Brain microvascular endothelial cell (primary cell): ENCODE measurements at places on chromosomes 7 and 10.

DNA sequence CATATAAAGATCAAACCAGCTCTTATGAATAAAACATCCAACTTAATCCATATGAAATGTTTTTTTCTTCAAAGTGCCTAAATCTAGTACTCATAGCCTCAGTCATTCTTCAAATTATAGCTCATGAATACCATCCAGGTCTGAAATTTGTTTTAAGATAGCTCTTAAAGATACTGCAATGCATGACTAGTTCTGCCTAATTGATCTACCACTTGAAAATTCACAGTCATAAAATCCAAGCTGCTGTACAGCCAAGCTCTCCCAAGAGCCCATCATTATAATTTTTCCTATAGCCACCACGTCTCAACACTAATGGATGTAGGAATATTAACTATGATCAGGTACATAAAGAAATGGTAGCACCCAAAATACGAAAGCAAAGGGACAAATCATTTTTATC lies 87.9 kb upstream of the RNF148 start:
- no peak for DNase-seq

- DNase-seq: no peak
Observed at GRCh38 chr10:11865561-11865960, 42.4 kb downstream of the PROSER2 start.

DNA sequence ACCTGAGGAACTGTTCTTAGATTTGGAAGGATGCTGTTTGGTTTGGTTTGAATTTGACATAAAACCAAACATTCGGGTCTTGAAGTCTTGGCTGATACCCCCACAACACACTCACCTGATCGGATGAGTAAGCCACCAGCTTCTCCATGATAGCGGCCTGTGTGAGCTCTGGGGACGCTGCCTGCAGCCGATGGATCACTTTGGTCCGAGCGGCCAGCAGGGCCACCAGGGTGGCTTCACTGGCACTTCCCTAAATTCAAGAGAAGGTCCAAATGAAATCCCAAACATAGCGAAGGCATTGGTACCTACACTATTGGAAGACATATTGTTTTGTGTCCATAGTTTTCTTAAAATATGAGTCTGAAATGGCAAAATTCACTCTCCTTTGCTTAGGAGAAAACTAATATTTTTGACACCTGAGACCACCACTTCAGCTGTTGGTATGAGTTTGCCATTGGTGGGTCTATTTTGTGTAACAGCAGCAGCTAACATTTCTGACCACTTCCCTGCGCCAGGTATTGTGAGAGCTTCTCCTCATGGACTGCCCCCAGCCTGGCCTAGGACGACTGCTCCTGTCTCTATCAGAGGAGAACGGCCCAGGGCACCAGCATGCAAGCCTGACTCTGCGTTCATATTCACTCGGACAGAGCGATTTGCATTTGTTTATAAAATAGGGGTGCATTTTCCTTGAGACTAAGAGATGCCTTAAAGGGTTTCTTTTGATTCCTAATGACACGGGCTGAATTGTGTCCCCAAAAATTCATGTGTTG lies 35.9 kb downstream of the DDC start:
- no peak for DNase-seq

DNA sequence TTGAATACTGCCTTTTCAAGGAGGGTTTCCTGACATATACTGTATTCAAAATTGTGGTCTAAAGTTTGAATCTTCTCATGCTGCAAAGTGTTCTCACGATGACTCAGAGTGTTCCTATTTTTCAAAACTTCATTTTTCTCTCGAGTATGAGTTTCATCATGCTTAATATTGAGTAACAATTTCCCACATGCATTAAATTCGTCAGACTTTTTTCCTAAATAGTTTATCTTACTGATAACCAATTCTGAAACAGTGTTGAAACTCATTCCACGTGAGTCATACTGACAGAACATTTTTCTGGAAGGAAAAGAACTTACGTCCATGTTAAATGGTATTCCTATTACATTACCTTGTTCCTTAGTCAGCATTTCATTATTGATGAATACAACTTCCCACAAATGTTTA lies 44.1 kb downstream of the ZNF33B start:
- DNase-seq: peak; percentile 1

- DNase-seq: no peak
Observed at GRCh38 chr10:132849546-132850031, 63.6 kb upstream of the NKX6-2 start.

DNA sequence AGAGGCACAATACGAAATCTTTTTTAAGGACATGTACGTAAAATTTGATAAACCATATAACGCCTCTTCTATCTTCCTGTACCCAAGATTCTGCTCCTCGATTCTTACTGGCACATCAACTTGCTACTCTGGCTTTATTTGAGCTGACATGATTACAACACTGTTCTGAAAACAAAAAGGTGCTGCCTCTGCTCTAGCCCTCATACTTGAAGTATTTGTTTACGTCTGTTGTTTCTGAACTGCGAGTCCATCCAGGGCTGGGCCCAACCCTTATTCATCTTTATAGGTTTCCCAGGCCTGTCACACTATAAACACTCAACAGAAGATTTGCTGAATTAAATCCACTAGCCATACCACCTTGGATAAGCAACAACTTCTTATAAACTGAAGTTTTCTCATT lies 96.2 kb upstream of the SVIL start:
- no peak for DNase-seq

DNA sequence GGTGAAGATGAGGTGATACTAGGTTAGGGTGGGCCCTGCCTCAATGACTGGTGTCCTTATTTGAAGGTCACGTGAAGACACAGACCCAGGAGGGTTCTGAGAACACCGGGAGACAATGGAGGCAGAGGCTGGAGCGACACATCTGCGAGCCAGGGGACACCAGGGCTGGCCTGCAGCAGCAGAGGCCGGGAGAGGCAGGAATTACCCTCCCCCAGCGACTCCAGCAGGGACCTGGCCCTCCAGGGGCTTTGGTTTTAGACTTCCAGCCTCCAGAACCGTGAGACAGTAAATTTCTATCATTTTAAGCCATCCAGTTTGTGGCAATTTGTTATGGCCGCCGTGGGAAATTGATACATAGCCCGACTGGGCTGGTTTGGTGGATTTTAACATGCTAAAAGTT lies 152.2 kb downstream of the DNAJB6 start:
- DNase-seq: no peak

DNA sequence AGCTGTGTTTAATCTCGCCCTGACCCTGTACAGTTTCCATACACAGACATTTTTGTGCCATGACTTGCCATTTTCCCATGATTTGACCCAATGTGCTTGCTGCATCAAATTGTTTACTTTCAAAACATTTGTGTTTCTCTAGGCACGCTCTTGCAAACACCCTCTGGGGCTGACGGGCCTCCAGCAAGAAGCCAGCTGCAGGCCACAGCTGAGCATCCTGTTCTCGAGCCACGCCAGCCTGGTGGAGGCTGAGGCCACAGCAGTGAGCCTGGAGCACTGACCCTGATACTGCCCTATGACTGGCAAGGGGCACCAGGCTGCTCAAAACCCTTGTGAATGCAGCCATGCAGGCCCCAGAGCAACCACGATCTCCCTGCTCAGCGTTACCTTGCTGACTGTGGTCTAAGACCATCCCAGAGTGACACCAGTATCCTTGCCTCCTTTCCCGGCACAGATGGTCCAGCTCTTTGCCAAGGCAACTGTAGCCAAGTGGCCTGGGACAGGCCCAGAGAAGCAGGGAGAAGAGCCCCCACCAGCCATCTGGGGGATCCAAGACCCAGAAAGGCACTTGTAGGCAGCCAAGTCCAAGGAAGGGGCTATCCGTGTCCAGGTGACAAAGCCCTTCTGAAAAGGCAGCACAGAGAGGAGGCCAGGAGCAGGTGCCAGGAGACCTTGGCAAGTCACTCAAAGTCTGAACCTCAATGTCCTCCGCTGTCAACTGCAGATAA lies 78.5 kb downstream of the OAT start:
- peak; percentile 98 for DNase-seq

- no peak for DNase-seq
Observed at GRCh38 chr10:103470761-103471653, 8.0 kb downstream of the CALHM3 start.

DNA sequence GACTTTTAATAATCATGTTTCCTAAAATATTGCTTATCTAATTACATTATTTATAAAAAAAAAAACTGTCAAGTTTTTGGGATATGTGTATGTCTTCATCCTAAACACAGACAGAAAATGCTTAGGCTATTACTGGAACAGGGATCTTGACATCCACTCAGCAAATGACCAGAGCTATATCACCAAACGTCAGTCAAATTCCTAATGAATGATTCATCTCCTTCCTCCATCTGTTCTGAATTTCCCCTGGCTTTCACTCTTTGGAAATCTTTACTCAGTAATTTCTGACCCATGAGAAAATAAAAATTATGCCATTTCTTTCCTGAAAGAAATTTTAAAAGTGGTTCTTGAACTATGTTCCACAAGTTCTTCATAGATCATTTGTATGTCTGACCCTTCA lies 552.4 kb upstream of the KCND2 start:
- peak; percentile 75 for DNase-seq

GRCh38 chr10:61890430-61890829 lies 11.1 kb upstream of the ARID5B start:
- DNase-seq: no peak

- no peak for DNase-seq
Observed at GRCh38 chr10:13908475-13908874, 321.7 kb downstream of the PRPF18 start.

DNA sequence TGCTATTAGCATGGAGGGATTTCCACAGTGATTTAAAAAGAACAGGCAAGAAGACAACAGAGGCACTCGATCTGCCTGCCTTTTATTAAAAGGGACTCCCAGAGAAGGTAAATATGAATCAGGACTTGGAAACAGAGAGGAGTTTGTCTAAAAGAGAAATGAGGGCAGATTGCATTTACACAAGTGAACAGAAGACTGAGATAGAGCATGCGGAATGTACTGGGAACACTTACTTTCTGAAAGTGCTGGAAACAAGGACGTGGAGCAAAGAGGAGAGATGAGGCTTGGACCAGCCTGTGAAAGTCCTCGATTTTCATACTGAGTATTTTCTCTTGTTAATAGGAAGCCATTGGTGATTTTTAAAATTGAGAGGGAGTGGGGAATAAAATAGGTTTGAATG lies 35.7 kb downstream of the MEOX2 start:
- DNase-seq: no peak

GRCh38 chr10:9895453-9895852 lies 1122.2 kb upstream of the CELF2 start:
- DNase-seq: no peak

- DNase-seq: no peak
Observed at GRCh38 chr10:80966326-80966986, 428.8 kb downstream of the SH2D4B start.

GRCh38 chr7:26681819-26682418 lies 182.5 kb downstream of the SKAP2 start:
- DNase-seq: no peak

- no peak for DNase-seq
Observed at GRCh38 chr7:17071866-17072265, 190.1 kb upstream of the AGR3 start.

DNA sequence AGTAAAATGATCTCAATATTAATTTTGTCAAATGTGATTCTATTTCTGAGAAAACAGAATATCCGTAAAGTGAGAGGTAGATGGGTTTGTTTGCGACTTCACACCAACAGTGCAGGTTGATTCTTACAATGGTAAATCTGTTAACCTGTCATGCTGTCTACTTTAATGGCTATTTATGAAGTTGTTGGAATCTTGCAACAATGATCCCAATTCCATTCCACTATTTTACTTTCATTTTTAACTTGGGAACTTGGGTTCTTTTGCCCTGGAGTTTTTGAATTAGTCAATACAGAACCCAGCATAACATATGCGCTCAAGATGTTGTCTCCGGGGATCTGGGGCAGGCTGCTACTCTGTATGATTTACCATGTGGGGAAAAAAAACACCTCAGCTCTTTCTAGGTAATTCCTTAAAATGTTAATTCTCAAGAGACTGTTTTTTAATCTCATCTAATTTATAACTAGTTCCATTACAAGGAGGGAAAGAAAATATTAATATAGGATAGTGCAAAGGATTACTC lies 1.2 kb downstream of the LGI1 start:
- DNase-seq: no peak

DNA sequence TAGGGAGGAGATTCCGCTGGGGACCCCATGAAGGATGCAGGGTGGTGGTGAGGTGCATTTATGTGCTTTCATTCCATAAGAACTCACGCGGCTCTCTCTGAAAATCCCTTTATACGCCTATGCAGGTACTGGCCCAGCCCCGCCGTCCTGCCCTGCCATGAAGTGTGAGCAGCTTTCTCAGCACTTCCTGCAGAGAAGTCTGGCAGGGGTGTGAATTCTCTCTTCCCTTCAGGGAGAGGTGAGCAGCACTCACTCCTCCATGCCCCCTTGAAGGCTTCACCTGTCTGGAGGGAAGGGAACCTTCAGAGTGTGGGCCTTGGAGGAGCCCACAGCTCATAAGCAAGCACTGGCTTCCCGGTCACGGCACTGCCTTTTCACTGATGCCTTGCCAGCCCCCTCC lies 34.0 kb downstream of the PPP2R2D start:
- DNase-seq: no peak

GRCh38 chr10:64515970-64516699 lies 994.9 kb downstream of the REEP3 start:
- no peak for DNase-seq

DNA sequence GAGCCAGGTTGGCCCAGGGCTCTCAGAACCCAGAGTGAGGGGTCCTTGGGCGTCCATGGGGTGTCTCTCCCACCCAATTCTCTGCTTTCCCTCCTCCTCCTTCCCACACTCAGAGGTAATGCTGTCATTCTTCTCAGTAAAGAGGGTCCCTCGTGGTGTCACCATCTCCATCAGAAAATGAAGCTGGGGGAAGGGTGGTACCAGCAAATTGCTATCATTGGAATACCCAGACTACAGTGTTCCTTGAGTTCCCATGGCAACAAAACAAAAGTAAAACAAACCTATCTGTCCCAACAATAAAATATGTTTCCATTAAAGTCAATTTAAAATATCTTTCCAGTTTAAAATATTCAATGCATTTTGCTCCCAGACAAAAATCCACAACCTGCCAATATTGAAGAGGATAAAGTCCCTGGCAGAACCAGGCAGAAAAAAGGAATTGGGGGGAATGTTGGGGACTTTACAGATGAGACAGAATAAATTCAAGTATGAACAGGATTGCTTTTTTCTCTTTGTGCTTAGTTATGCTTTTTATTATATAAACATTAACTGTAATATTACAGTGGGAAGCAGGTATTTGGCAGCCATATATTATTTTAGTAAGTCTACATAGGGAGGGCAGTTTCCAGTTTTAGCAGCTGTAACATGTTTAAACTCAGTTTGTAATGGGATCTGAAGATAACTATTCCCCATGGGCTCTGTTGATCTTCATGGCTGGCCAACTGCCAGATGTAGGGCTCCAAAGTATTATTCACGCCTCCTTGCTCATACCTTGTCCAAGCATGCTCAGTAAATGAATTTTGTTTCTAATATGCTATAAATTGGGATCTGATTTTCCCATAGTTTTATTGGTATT lies 182.1 kb downstream of the ARID5B start:
- peak; percentile 85 for DNase-seq

DNA sequence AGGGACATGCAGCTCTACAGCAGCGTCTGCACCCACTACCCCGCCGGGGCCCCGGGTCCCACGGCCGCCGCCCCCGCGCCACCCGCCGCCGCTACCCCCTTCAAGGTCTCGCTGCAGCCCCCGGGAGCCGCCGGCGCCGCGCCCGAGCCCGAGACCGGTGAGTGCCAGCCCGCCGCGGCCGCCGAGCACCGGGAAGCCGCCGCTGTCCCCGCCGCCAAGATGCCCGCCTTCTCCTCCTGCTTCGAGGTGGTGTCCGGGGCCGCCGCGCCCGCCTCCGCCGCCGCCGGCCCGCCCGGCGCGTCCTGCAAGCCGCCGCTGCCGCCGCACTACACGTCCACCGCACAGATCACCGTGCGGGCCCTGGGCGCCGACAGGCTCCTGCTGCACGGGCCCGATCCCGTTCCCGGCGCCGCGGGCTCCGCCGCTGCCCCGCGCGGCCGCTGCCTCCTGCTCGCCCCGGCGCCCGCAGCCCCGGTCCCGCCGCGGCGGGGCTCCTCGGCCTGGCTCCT lies 631 bp downstream of the OTUD1 start:
- DNase-seq: no peak
